Anterior cingulate cortex (tissue), 58 donors: ENCODE measurements at places on chromosomes 3 and 15.

- no peak for DNase-seq
Measured at GRCh38 chr15:64982472-64982871, 7.2 kb downstream of the SPG21 start.

GRCh38 chr3:188947401-188948280 is 224.1 kb upstream of the TPRG1 start:
- DNase-seq = peak; percentile 93

- peak; percentile 39 for DNase-seq
Measured at GRCh38 chr3:45659661-45660566, 29.3 kb upstream of the SACM1L start.

GRCh38 chr15:35755237-35755802 is 209.4 kb upstream of the DPH6 start:
- no peak for DNase-seq

DNA sequence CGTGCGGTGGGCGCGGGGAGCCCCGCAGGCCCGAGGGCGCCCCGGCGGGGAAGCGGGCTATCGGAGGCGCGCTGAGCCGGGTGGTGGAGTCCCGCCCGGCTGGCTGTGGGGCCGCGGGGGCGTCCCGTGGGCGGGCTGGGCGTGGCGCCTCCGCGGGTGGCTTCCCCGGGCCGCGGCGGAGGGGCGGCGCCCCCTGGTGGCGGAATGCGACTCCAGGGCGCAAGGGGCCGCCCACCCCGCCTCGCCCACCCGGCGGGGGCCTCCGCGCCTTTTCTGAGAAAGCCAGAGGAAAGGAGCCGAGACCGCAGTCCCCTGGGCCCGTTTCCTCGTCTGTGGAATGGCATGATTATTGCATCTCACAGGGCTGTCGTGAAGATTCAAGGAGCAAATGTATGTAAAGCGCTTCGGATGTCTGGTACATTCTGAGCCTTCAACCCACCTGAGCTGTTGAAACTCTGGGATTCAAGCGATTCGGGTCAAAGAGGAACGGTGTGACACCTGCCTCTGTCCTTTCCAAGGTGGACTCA is 31.9 kb upstream of the RAB6B start:
- no peak for DNase-seq

GRCh38 chr3:48014358-48014757 is 1.9 kb downstream of the MAP4 start:
- DNase-seq = no peak
